SK-MEL-5 (cell line): ENCODE measurements at places on chromosomes 2 and 18. TPM values are rescaled to one million over a fixed set of nuclear protein-coding genes. Genes with fewer than 3 reads are reported as not detected.
A peak's percentile ranks its signal among the peaks of the same experiment; 100 is the strongest.

POTEI gene
- not detected in 2 replicates for total RNA-seq

- DNase-seq, result no peak
Observed at GRCh38 chr2:96768083-96768561, 7.4 kb downstream of the CNNM4 start.

SLC11A1 gene
- total RNA-seq, result 0.11 TPM in 1 of 2 replicates, not detected in the other

SLC4A3 gene
- 2.9 and 4.0 TPM in 2 replicates for total RNA-seq

DNA sequence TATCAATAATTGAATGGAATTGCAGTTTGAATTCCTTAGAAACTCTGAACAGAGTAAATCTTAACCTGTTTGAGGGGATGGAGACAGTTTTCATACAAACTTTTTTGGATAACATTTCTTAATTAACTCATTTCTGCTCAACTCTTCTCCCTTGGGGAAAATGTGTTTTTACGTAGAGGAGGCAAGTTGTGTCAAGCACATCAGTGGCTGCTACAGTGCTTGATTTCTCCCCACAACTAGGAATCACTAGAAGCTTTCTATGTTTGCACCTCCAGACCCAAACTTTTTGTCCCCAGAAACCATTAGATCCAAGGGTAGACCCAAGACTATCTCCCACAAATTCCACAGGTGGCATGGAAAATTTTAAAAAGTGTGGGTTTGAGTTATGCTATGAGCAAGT, 658.9 kb upstream of the FSHR start:
- no peak for DNase-seq

DNA sequence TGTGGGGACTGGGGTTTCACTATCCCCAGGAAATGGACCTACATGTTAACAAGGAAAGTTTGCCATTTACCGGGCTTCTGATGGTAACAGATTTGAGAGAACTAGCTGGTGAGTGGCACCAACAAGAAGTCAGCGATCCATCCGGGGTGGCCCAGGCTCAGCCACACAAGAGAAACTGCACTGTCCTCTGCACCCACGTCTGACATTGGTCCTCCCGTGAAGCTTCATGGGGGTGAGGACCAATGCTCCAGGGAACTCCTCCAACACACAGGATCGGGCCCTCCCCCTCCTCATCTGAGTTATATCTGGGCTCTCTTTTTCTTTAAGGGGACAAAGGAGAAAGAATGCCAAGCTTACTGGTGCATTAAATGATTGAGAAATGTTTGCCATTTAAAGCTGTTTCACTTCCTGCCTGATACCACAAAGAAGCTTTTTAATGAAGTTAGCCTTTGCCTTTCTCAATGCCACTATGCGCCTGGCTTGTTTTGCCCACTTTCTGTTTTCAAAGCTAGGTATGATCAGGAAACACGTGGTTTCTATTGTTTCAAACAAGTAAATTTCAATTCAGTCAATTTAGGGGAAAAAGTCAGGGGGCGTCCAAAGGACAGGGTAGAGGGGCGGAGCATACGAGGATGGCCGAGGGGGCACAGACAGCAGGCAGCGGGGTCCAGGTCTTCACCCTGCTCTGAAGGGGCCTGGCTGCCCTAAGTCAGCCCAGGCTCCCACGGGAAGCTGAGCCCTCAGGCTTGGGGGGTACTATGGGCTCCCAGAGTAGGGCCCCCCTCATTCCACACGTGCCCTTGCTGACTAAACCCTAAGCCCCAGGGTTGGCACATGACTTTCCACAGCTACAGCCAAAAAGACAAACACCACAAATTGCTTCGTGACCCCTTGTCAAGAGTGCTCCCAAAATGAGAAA, 204.0 kb upstream of the ID2 start:
- DNase-seq, result peak; percentile 53

DNA sequence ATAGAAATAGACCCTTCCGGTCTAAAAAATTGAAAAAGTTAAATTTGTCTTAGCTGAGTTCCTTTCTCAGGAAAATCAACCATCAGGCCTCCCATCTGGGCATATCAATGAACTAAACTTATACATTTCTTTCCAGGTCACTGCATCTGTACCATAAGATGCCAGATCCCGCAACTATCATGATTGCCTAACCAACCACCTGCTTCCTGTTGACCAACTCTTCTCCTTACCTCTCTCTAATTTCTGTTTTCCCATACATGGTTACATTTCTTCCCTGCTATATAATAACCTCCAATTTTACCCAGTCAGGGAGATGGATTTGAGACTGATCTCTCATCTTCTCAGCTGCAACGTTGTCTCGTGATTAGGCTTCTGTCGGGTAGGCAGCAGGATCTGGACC, 228.7 kb downstream of the FSIP2 start:
- no peak for DNase-seq

PSMA8 gene
- not detected in 2 replicates for total RNA-seq

DNA sequence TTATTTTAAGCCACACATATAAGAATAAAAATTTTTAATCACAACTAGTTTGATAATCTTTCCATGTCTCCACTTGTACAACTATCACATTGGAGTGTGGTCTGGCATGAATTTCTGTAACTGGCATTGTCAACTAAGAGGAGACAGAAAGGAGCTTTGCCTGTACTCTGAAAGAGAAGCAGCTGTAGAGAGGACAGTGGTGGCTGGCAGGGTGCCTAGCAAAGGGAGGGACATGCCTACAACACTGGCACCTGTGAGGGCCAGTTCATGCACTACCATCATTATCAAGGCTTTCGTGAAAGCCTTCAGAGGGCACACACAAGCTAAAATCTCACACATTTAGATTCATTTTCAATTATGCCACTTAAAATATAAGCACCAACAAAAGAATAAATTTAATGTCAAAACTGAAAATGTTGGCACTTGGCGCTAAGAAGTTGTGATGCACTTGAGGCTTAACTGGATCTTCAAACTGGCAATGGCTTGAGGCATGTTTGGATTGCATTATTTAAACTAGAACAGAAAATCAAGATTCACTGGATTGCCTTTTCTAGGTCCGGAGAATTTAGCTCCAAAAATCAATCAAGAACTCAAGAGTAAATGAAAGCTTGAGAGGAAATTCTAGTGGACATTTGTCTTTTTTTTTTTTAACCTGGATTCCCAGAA, 238.6 kb downstream of the ZNF385B start:
- DNase-seq, result no peak

NCKAP5 gene
- 8.5 and 14.2 TPM in 2 replicates for total RNA-seq

DNA sequence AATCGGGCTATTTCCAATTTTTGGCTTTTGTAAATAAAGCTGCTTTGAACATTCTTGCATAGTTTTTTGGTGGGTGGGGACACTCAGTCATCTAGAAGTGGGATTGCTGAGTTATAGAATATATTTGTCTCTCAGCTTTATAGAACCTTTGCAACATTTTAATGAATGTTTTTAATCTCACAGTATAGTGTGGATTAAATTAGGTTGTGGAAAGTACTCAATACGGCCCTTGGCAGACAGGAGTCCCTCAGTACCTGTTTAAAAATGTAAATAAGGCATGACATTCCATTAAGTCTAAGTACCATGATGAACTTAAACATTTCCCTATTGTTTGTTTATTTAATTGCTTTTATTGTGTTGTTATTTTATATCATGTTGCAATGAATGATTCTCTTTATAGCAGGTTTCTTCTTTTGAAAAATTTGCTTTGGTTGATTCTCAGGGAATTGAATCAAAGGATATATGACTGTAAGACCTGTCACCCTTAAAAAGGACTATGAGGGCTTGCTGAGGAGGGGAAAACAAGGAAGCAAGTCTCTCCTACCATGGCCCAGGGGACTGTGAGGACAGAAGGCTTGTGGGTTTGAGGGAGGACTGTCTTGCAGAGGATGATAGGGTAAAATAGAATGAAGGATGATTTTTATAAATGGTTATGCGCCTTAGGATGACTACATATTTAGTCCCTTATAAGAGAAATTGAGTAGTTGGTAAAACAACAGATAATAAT, 165.1 kb downstream of the RPIA start:
- no peak for DNase-seq

DNA sequence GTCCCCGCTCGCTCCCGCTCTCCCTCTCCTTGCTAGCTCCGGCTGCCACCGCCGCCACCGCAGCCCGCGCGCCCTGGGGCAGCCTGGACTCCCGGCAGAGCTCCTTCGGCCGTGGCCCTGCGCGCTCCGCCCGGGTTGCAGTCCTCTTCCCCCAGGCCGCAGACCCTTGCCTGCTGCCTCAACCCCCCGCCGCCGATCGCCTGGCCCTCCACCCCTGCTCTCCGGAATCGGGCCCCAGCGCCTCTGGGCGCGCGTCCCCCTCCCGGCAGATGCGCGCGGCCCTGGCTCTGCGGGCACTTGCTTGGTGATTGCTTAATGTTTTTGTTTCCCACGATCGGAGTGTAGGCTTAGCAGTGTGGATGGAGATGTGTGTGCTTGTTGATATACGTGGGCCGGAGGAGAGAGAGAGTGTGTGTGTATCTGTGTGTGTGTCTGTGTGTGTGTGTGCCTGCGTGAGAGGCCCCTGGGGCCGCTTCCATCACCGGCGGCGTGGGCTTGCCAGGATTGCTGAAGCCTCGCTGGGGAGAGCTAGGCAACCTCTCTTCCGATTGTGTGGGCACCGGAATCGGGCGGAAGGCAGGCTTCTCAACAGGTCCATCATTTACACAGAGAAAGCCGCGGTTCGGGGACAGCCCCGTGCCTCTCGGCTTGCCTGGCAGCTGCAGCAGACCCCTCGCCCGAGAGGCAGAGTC, 877 bp downstream of the INHBB start:
- no peak for DNase-seq

EGR4 gene
- total RNA-seq, result not detected in 2 replicates

GRCh38 chr2:8445580-8445979, 236.3 kb upstream of the ID2 start:
- no peak for DNase-seq

- no peak for DNase-seq
Observed at GRCh38 chr2:205405194-205405593, 277.1 kb upstream of the NRP2 start.

C2orf66 gene
- total RNA-seq, result not detected in 2 replicates

ZNF385B gene
- total RNA-seq, result not detected in 2 replicates

GRCh38 chr2:172680436-172681068, 55.1 kb upstream of the RAPGEF4 start:
- no peak for DNase-seq

- DNase-seq, result no peak
Observed at GRCh38 chr18:78123144-78123909, 856.3 kb upstream of the SALL3 start.

LYG2 gene
- total RNA-seq, result not detected in 2 replicates

GRCh38 chr2:6930923-6931647, 13.9 kb downstream of the RNF144A start:
- DNase-seq, result no peak

DNA sequence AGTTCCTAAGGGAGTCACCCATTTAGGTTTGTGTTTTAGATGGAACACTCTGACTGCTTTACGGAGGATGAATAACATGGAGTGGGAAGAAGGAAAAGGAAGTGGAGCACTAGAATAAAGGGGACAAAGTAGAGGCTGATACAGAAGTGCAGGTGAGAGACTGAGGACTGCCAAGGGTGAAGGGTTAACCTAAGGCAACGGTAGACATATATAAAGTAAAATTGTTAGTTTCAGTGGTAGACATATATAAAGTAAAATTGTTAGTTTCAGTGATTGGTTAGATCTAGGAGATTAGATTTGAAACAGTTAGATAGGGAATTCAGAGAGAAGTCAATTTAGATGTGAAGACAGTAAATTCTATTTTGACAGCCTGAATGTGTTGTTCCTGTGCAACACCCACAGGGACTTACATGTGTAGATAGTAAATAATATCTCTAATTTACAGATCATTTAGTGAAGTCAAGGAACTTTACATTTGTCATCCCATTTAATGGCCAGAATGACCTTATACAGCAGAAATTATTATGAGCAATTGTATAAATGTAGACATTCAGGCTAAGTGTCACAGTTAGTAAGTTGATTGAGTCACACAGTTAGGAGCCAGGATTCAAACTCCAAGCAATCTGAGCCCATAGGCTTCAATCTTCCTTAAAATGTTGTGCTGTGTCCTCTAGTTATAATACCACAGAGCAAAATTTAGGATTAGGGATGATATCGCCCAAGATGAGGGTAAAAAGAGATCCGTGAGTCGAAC, 270.8 kb upstream of the UBE2E3 start:
- DNase-seq, result no peak

DNA sequence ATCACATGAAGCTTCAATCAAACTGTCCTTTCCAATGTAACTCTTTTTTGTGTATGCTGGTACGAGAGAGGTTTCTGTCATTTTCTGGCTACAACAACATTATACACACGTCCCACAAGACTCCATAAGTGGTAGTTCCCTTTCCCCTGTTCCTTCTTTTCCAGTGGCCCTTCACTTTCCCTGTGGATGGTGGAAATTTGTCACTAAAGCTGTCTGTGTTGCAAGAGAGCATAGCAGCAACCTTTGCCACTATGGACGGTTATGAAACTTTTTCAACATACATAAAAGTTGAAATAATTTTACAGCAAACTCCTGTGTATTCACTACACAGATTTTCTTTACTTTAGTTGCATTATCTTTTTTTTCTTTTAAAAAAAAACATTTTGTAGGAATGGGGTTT, 18.7 kb downstream of the DBI start:
- DNase-seq, result no peak

GRCh38 chr18:64082054-64082453, 66.8 kb downstream of the LINC00305 start:
- no peak for DNase-seq
